ENCODE measurements at places on chromosomes 1 and 21.

- no peak overlapping the region for H3K4me3 ChIP-seq
- H3K4me1 ChIP-seq, result peaks cover 15% of the 10 kb centered on the region
- H3K27me3 ChIP-seq, result no peaks in the 10 kb centered on the region
- no peak for DNase-seq
- no peak overlapping the region for H3K27ac ChIP-seq
Measured at GRCh38 chr1:22883406-22883805, 89.3 kb downstream of the LACTBL1 start.

GRCh38 chr1:76018045-76018444 lies 56.5 kb upstream of the ST6GALNAC3 start:
- H3K36me3 ChIP-seq, result no peaks in the 10 kb centered on the region
- H3K4me1 ChIP-seq, result no peaks in the 10 kb centered on the region
- no peak for DNase-seq

DNA sequence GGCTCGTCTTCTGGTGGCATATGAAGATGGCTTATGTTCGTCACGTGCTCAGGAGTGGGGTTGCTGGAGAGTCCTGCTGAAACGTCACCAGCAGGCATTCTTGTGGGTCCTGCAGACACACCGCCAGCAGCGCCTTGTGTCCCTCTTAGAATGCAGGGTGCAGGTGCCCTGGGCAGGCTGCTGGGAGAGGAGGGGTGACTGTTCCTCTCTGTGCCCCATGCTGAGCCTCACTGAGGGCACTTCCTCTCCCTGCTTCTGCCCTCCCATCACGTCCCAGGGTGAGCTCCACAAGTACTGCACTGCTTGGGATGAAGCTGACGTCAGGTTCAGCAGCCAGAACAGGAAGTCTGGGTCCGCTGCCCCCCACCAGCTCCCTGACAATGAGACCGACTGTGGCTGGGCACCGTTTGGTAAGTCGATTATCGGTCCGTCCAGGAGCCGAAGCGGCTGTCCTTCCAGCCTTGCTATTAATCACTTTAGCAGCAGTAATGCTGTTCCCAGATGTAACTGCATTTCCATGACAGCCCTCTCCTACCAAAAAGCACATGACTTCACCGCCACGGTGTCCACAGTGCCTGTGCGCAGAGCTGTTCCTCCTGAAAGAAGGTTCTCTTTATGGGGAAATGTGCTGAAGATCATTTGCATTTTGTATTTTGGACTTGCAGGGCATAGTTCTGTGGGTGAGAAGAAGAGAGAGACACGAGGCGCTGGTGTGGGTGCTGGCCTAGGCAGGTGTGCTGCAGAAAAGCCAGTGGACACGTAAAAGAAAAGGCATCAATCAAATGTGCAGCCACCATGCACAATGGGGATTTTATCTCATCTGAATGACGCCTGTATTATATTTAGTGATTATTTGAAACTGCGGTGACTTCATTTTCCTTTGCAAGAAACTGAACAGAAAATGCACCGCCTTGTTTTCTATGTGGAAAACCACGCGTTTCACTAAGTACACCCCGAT lies 21.0 kb downstream of the SLC37A1 start:
- no peaks in the 10 kb centered on the region for H3K4me1 ChIP-seq
- no peaks in the 10 kb centered on the region for H3K36me3 ChIP-seq
- no peak overlapping the region for H3K27ac ChIP-seq

DNA sequence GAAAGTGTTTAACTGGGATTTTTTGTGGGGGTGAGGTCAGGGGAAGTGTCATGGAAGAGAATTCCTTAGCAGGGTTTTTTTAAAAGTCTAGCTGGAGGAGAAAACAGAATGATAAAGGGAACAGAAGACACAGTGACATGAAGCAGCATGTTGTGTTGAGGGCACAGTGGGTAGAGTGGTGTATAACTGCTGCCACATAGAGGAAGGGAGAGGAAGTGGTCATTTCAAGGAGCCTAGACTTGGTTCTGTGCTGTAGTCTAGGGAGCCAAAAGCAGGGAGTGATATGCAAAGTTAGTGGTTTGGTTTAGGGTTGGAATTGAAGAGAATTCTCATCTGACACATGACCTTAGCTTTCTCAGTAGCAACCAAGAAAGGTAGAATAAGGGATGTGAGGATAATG lies 10.2 kb downstream of the EEIG2 start:
- H3K4me1 ChIP-seq, result peaks cover 4% of the 10 kb centered on the region
- H3K4me3 ChIP-seq, result no peak overlapping the region
- no peaks in the 10 kb centered on the region for H3K27me3 ChIP-seq
- H3K27ac ChIP-seq, result no peak overlapping the region
- DNase-seq, result peak; percentile 27
- no peaks in the 10 kb centered on the region for H3K36me3 ChIP-seq

DNA sequence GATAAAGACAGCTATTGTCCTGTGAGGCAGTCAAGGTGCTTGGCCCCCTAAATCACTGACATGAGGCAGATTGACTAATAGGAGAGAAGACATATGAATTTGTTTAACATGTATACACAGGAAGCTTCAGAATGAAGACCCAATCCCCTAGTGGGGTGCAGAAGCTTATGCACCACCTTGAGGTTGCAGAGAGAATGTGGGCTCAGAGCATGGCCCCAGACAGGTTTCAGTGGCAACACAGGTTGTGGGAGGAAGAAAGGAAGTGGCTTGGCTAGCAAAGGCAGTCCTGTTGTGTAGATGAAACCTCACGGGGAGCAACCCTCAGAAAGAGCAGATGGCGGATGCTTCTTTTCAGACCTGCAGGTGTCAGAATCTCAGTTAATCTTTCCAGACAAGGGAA lies 37.0 kb upstream of the PARP1 start:
- no peaks in the 10 kb centered on the region for H3K27me3 ChIP-seq
- no peak for DNase-seq
- H3K27ac ChIP-seq, result no peak overlapping the region
- no peak overlapping the region for H3K4me3 ChIP-seq

GRCh38 chr1:42420911-42421585 lies 34.8 kb downstream of the ZMYND12 start:
- no peak overlapping the region for H3K27ac ChIP-seq
- no peaks in the 10 kb centered on the region for H3K27me3 ChIP-seq
- peak; percentile 66 for DNase-seq

- peaks cover 18% of the 10 kb centered on the region for H3K27me3 ChIP-seq
- H3K36me3 ChIP-seq, result no peaks in the 10 kb centered on the region
- DNase-seq, result no peak
Measured at GRCh38 chr1:22259551-22260282, 116.8 kb upstream of the WNT4 start.

- no peak overlapping the region for H3K4me3 ChIP-seq
- H3K27me3 ChIP-seq, result no peaks in the 10 kb centered on the region
- H3K27ac ChIP-seq, result no peak overlapping the region
- no peaks in the 10 kb centered on the region for H3K4me1 ChIP-seq
- no peaks in the 10 kb centered on the region for H3K36me3 ChIP-seq
Measured at GRCh38 chr1:90501281-90501680, 215.8 kb downstream of the BARHL2 start.

- no peaks in the 10 kb centered on the region for H3K27me3 ChIP-seq
- DNase-seq, result peak; percentile 44
- H3K36me3 ChIP-seq, result no peaks in the 10 kb centered on the region
- H3K4me1 ChIP-seq, result no peaks in the 10 kb centered on the region
- no peak overlapping the region for H3K4me3 ChIP-seq
- no peak overlapping the region for H3K27ac ChIP-seq
Measured at GRCh38 chr21:38859852-38860251, 54.1 kb downstream of the ETS2 start.

DNA sequence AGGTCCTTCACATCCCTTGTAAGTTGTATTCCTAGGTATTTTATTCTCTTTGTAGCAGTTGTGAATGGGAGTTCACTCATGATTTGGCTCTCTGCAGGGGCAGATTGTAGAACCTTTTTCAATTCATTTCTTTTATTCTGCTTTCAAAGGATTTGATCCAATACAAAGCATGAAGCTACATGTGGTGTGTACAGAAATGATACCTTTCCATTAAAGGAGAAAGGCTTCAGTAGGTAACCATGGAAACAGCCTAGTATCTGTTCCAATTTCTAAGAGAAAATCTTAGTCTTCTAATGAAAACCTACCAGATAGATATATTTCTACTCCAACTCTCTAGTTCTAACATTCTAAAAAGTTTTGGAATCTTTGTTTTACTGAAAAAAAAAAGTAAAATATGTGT lies 105.0 kb downstream of the SYT14 start:
- H3K4me3 ChIP-seq, result no peak overlapping the region
- H3K27me3 ChIP-seq, result no peaks in the 10 kb centered on the region
- H3K27ac ChIP-seq, result no peak overlapping the region
- no peaks in the 10 kb centered on the region for H3K4me1 ChIP-seq

DNA sequence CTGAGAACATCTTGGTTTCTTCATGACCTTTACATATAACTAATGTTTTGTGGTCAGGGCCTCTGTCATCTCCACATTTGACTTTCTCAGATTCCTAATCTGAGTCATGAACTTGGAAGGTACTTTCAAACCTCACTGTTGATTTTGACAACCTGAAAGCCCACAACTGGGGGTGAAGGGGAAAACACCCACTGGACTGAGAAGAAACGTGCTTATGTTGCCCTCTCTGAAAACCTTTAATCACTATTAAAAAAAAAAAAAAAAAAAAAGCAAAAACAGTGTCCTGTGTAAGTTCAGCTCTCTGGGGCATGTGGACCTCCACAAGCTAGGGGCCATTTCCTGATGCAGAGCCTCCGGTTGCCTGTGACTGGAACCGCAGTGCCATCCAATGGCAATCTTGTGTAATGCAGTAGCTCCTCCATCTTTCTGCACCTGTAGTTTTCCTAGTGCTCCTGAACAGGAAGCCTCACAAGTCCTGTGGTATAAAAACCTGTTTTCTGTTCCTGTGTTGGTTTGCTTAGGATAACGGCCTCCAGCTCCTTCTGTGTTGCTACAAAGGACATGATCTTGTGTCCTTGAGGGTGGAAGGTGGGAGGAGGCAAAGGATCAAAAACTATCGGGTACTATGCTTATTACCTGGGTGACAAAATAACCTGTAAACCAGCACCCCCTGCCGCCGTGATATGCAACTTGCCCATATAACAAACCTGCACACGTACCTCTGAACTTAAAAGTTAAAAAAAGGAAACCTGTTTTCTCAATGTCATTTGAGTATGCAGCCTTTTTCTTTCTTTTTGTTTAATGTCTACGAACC lies 124.5 kb downstream of the ZNF648 start:
- no peaks in the 10 kb centered on the region for H3K4me1 ChIP-seq
- no peak overlapping the region for H3K27ac ChIP-seq
- no peaks in the 10 kb centered on the region for H3K27me3 ChIP-seq
- H3K4me3 ChIP-seq, result no peak overlapping the region

GRCh38 chr1:15681349-15682292 lies 2.5 kb upstream of the PLEKHM2 start:
- peak; percentile 40 for DNase-seq
- no peaks in the 10 kb centered on the region for H3K36me3 ChIP-seq
- H3K4me1 ChIP-seq, result peaks cover 47% of the 10 kb centered on the region
- H3K4me3 ChIP-seq, result peak overlapping the region; percentile 16

- DNase-seq, result no peak
- H3K27me3 ChIP-seq, result no peaks in the 10 kb centered on the region
- H3K4me3 ChIP-seq, result no peak overlapping the region
- no peak overlapping the region for H3K27ac ChIP-seq
Measured at GRCh38 chr1:66758241-66758755, 6.0 kb downstream of the DYNLT5 start.

DNA sequence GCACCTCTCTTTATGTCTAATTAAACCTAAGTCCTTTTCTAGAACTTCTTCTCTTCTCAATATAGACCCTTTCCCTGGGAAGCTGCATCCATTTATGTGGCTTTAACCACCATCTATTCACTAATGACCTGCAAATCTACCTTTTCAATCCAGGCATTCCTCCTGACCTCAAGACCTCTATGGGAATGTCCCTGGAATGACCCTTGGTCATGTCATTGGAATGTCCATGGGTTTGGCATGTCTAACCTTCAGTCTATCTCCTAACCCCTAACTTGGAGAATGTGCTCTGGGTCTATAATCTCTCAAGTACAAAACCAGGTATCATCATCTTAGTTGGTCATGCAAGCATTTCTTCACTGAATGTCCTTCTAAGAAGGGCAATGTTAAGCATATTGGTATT lies 196.1 kb downstream of the KCNH1 start:
- H3K36me3 ChIP-seq, result no peaks in the 10 kb centered on the region
- H3K4me1 ChIP-seq, result no peaks in the 10 kb centered on the region
- H3K27ac ChIP-seq, result no peak overlapping the region
- H3K4me3 ChIP-seq, result no peak overlapping the region
- DNase-seq, result no peak

DNA sequence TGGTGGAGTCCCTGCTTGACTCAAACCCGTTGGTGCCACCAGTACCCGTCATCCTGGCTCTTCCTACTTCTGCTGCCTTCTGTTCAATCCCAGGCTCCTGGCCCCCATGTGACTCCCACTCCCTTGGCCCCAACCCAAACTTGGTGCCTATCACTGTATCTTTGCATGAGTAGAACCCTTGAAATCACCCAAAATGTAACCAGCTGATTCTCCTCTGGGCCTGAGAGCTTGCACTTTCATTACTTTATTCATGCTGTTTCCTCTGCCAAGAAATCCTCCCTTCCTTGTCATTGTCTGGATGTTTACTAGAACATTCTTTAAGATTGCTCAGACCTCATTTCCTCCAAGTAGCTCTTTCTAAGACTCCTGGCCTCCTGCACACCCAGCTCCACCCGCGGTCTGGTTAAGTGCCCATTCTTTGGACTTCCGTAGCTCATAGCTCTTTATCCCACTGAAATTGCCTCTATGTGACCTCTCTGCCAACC lies 15.7 kb downstream of the PTAFR start:
- peak overlapping the region; percentile 53 for H3K27ac ChIP-seq
- no peaks in the 10 kb centered on the region for H3K27me3 ChIP-seq
- H3K4me1 ChIP-seq, result peaks cover 8% of the 10 kb centered on the region

GRCh38 chr1:242401937-242402336 lies 122.6 kb downstream of the PLD5 start:
- H3K36me3 ChIP-seq, result no peaks in the 10 kb centered on the region
- H3K4me1 ChIP-seq, result no peaks in the 10 kb centered on the region
- H3K27me3 ChIP-seq, result no peaks in the 10 kb centered on the region
- H3K4me3 ChIP-seq, result no peak overlapping the region
- H3K27ac ChIP-seq, result no peak overlapping the region

DNA sequence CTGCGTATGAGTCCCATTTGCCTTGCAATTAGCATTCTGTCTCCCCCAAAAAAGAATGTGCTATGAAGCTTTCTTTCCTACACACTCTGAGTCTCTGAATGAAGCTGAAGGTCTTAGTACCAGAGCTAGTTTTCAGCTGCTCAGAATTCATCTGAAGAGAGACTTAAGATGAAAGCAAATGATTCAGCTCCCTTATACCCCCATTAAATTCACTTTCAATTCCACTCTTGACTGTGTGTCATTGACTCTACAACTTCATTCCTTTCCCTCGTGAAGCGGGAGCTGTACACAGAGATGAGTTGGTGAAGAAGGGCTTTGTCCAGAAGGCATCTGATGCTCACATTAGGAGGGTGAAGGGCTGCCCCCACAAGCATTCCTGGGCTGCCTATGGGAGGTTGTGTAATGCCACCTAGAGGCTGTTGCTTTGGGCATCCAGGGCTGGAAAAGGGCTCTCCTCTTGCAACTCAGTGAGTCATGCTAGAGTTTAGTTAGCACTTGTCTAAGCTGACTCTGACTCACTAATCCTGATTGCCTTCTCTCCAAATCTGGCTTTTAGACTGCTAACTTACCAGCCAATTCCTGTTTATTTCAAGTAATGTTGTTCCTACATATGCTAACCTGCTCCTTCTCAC lies 1.8 kb downstream of the SPRR1B start:
- peak; percentile 88 for DNase-seq
- H3K4me3 ChIP-seq, result no peak overlapping the region
- no peak overlapping the region for H3K27ac ChIP-seq
- no peaks in the 10 kb centered on the region for H3K4me1 ChIP-seq
- no peaks in the 10 kb centered on the region for H3K36me3 ChIP-seq
